Right cardiac atrium (tissue), 5 donors: ENCODE measurements at places on chromosomes 6 and 20. TPM values are rescaled to one million over a fixed set of nuclear protein-coding genes. Genes with fewer than 3 reads are reported as not detected.

- DNase-seq: no peak
Measured at GRCh38 chr6:43915986-43916923, 146.2 kb downstream of the VEGFA start.

DNA sequence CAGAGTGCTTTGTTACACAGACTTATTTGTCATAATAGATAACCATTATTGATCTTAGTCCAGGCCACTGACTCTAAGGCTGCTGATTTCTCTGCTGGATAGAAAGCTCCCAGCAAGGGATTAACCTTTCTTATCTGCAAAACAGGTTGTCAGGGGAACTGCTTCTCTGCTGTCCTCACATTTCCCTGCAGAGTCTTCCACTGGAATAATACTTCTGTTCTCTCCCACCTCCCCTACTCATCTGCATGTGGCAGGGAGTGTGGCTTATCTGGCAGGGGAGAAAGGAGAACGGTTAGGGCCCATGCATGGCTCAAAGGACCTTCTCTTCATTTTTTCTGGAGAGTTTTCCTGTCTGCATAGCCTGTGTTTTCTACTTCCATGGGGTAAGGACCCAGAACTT, 86.2 kb downstream of the LAMP5 start:
- DNase-seq: no peak

GRCh38 chr6:57064809-57065208, 18.3 kb downstream of the KIAA1586 start:
- DNase-seq: no peak

DNA sequence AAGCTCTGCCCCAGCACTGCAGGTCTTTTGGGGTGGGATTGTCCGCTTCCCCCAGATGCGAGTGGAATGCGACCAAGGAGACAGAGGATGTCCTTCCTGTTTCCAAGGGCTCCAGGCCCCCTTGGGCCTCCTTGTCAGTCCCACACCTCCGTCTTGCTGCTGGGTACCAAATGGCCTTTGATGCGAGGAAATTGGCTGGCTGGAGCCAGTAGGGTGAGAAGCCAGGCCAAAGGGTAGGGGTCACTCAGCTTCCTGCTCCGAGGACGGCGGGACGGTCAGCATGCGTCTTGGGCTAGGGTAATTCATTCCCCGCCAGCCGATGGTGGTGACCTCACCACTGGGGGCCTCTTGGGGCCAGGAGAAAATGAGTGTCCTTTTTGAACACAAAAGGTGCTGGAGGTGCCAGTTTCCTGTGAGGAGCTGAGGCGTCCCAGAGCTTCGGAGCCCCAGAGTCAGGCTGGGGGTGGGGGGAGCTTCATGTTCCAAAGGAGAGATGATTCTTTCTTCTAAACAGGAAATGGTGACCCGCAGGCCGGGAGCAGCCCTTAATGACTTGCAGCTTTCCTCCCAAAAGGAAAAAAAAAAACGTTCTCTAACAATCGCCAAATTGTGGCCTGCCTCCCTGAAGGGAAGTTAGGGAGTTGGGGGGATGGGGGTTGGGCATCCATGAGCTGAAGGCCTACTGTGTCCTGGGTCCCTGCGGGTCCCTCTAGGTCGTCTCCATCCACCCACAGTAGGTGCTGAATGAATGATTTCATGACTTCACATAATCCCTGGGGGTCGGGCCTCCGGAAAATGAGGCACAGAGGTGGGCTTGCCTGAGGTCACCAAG, 6.7 kb downstream of the SNAI1 start:
- DNase-seq: peak; percentile 88

GRCh38 chr20:54173653-54174456, at the start of gene CYP24A1:
Gene CYP24A1 (minus strand): TSS chr20:54173986. CDS start chr20:54173579, 407 bp downstream.
- DNase-seq: peak; percentile 23

DNA sequence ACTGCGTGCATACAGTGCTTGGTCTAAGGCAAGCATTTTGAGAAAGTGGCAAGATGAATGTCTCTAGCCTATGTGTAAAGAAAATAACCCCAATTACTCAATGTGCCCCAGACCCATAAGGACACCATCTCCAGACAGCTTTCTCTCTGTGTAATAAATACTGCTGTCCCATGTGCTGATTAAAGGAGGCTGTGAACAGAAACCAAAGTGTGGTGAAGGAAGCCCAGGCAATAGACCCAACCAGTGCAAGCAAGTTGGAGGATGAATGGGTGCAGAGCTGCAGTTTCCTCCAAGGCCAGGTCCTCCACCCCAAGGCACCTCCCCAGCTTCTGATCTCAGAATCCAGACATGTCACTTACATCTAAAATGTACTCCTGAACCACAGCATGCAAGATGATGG, 60.6 kb downstream of the TRAM2 start:
- DNase-seq: no peak

- DNase-seq: no peak
Measured at GRCh38 chr6:154301839-154302752, 54.5 kb downstream of the IPCEF1 start.

DNA sequence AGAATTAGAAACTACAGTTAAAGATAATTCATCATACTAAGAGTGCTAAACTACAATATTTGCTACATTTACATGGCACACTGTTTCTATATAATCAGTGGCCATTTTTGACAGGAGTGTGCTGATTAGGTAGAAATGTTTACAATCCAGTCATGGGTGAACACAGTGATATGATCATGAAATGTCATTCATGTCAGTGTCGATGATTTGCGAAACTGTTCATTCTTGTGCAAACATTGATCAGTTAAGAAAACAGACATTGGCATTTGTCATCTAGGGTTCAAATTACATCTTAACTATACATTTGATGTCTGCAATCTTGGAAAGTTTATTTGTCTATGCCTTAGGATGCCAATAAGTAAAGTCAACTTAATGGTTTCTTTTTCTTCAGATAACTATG, 474.9 kb downstream of the DOK5 start:
- DNase-seq: no peak

GRCh38 chr20:63835021-63835858, 4.2 kb upstream of the ZBTB46 start:
- DNase-seq: peak; percentile 96

DNA sequence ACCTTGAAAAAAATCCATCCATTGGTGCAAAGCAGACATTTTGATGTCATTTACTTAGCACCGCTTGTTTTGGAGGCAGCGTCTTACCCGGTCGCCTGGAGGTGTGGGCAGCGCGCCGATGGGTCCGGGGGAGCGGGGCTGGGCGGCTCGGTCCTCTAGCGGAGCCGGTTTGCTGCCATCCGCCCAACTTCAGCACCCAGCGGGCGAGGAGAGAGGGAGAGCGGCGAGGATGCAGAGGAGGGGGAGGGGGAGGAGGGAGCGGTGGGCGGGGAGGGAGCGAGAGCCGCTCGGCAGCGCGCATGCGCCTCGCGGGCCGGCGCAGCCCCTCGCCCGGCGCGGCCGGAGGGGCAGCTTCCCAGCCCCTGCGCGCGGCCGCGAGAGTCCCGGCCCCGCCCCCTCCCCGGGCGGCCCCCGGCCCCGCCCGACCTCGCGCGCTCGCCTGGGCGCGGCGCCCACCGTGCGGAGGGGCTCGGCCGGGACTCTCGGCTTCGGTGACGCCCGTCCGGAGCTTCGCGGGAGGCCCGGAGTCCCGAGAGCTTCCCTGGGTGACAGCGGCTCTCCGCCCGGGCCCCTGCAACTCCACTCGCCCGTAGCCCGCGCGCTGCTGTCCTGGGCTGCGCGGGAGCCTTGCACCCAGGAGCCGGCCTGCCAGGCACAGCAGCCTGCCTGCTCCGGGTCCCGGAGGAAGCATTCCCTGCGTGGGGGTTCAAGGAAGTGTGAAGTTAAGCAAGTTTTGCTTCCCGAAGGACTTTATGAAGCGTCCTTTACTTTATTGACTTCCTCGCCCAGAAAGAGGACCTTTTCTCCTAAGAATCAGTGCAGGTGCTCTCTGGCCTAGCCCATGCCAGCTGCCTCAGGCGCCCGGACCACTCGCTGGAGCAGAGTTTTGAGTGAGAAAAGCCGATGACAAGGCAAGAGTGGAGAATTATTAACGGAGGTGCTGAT, at the start of gene RGS17:
TSS of gene RGS17 (minus strand) at position 246 of the 945 bp plus-strand sequence. CDS start 87,264 bp downstream, outside the sequence.
- DNase-seq: peak; percentile 58

DNA sequence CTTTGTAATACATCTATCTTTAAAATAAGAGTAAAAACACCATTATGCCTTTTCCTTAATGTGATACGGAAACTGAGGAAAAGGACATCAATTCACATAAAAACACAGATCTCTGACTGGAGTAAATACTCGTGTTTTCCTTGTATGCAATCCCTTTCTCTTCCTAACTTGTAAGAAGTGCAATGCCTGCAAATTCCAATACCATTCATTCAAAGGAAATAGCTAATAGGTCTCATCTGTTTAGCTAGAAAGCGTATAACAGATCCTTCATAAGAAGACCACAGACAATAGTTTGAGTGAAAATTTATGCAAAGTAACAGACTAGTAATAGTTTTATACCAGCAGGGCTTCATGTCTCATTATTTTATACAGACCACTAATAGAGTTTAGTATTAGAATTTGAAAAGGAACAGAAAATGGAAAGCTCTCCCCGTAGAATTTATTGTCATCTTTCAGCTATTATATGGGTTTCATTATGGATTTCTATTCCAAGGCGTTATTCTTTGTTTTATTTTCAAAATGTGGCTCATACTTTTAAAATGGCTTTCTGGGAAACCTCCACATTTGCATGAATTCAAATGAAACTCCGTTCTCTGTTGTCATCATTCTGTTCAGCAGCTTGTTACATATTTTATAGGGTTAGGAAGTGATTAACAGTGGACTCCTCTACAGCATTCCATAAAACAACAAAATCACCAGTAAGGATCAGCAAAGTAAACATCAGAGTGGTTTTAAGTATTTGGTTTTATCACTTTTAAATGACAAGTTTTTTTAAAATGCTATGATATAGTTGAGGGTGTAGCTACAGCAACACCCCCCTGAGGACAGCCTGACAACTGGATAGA, 186.7 kb downstream of the BTBD9 start:
- DNase-seq: no peak

- DNase-seq: no peak
Measured at GRCh38 chr6:6503191-6503590, 85.3 kb upstream of the LY86 start.

DNA sequence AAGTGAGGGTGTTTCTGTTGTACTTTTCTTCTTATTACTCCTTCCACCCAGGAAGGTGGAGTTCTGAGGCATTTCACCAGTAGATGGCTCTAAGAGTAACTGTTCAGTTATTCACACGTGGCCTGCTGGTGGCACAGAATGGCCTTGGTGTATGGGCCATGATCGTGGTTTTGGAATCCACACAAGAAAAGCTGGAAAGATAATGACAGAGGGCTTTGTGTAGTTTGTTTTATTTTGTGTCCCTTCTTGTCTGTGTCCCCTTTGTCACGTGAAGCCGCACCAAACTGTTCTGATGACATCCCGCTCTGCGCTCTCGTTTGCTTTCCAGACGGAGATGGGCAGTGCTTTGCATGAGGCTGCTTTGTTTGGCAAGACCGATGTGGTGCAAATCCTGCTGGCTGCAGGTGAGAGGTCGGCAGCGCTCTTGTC, 93.4 kb downstream of the ANKS1A start:
- no peak for DNase-seq

SOX18 gene
- 28.7 TPM for total RNA-seq

ZNF334 gene
- 1.1 TPM for total RNA-seq

QKI gene
- total RNA-seq: 376 TPM

PTK6 gene
- not detected for total RNA-seq

BACH2 gene
- total RNA-seq: 1.1 TPM

ADAM33 gene
- total RNA-seq: 12.4 TPM

RTN4IP1 gene
- total RNA-seq: 11.6 TPM
